Stimulated activated CD4-positive, alpha-beta T cell treated with anti-CD3 and anti-CD28 coated beads, Interleukin-1b, Interleukin-23, amount 100 ng/mL, for 24 hours (primary cell): ENCODE measurements at places on chromosomes 7 and 10.

GRCh38 chr10:79487296-79488194 is 24.8 kb upstream of the EIF5AL1 start:
- no peak for DNase-seq

DNA sequence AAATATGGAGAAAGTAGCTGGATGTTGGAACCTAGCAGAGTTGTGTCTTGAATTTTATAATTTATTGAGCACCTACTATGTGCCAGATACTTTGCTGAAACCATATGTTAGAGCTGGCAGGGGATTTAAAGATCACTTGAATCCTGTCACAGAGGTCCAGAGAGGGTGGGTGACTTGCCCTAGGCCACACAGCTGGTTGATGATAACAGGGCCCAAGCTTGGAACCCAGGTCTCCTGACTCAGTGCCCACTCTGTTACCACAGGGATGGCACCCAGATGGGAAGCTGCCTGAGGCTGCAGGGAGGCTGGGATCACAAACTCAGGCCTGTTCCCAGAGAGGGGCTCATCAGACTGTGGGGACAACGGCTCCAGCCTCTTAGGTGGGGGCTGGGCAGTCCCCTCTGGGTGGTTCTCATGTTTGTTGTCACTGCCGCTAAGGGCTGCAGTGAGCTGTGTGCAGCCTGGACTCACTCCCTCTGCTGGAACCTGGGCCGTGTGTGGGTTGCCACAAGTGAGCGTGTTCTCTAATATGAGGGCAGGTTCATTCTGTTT is 18.6 kb downstream of the GOLGA7B start:
- no peak for DNase-seq

DNA sequence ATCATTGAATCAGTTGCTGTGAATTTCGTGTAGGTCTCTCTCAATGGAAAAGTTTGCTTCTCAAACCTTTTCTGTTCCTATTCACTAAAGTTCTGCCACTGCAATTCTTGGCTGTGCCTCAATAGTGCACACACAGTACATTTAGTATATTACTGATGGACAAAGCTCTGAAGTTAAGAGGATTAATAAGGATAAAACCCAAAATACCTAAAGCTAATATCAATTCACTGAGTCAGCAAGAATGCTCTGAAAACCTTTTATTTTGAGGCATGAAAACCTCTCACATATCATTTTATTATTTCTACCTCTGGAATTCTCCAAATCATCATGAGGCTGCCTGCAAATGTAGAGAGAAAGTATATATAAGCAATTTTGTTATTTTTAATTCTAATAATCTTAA is 633.4 kb upstream of the LRRTM3 start:
- DNase-seq: no peak

- DNase-seq: no peak
These were observed 59.0 kb upstream of the HABP2 start for GRCh38 chr10:113493882-113494301.

GRCh38 chr7:18916826-18917225 is 200.6 kb downstream of the TWIST1 start:
- no peak for DNase-seq

DNA sequence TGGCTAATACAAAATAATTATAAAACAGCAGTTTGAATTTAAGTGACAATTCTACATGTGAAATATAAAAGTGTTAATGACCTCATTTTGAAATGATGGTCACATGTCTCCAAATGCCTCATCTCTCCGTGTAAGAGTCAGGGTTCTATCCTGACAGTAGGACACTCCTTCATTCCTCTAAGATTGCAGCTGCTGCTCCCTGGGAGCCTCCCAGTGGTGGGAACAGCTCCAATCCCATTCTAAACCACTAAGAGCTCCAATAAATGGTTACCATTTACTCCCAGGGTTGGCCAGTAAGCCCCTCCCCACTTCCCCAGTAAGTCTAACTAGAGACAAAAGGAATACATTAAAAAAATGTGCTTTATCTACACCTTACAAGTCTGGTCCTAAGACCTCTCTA is 344.6 kb upstream of the AOAH start:
- no peak for DNase-seq

DNA sequence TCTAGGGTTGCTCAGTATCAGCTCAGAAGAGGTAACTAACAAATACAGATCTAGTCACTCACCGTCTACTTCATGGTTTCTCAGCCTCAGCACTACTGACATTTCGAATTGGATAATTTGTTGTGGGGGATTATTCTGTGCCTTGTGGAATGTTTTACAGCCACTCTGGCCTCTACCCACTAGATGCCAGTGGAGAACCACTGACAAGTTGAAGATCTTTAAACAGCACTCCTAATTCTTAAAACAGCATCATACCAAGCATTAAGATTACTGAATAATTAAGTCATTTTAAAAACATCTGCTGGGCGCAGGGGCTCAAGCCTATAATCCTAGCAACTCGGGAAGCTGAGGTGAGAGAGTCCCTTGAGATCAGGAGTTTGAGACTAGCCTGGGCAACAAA is 82.6 kb downstream of the UPF2 start:
- DNase-seq: no peak

GRCh38 chr10:106242301-106242700 is 922.2 kb downstream of the SORCS1 start:
- no peak for DNase-seq

DNA sequence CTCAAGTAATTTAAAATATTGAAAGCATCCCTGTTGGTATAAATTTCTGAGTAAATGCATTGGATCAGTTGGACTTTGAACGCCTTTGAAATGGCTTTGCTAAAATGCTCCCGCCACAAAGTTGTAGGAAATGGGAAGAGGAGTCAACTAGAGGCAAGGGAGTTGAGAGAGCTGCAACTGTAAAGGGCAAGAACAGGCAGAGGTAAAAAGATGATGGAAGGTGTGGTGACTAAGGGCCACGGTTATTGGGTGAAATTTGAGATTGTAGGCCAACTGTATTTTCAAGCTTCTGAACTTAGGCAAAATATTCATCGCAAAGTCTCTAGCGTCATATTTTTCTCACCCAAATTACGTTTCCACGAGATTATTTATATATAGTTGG is 595 bp upstream of the SUMF2 start:
- DNase-seq: no peak

DNA sequence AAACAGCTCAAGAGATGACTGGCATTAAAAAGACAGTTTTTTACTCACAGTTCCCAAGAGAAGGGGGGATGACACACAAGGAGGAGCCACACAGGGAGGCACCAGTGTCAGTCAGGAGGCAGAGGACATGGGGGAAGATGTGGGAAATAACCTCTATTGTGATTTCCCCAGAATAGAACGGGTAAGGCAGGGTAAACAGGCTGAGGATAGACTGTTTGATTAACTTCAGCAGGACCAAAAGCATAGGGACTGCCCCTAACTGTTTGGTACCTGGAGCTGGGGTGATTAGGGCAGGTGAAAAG is 60.7 kb downstream of the RAPGEF5 start:
- DNase-seq: no peak

DNA sequence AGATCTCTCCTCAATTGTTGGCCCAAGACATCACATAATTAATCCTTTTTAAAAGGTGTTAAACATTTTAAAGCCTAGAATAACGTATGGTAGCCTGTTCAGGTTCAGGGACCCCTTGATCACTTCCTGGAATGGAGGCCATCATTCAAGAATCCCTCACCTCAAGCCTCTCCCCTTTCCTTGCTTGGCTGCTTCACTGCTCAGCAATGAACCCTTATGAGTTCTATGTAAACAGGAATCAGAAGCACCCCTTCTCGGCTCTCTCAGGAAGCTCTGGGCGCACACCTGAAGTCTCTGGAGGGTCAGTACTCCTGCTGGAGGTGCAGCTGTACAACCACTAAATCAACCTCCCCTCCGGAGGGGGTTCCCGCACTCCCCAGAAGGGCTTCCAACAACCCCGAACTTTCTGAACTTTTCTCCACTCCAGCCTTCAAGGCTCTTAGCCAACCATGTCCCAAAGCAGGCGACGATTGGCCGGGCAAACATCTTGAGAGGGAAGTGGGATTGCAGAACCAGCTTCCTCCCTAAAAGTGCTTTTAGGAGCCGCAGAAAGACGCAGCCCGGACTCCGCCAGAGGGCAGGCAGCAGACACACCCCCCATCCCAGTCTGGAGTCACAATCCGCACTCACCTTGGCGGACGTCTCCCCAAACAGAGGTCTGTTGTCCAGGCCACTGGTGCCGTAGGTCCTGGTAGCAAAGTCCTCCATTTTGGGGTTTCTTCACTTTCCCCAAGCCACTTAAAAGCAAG is 562 bp downstream of the TMEM243 start:
- no peak for DNase-seq

- no peak for DNase-seq
These were observed 1326.3 kb downstream of the XPNPEP1 start for GRCh38 chr10:108597031-108597430.

GRCh38 chr10:97768322-97769315 is 3.2 kb downstream of the SFRP5 start:
- DNase-seq: no peak

GRCh38 chr10:29431711-29432110 is 142.8 kb downstream of the LYZL1 start:
- DNase-seq: no peak

- DNase-seq: no peak
These were observed 8.1 kb downstream of the HERC4 start for GRCh38 chr10:68067029-68067428.

- DNase-seq: no peak
These were observed 31.8 kb downstream of the KLRG2 start for GRCh38 chr7:139451638-139452037.

DNA sequence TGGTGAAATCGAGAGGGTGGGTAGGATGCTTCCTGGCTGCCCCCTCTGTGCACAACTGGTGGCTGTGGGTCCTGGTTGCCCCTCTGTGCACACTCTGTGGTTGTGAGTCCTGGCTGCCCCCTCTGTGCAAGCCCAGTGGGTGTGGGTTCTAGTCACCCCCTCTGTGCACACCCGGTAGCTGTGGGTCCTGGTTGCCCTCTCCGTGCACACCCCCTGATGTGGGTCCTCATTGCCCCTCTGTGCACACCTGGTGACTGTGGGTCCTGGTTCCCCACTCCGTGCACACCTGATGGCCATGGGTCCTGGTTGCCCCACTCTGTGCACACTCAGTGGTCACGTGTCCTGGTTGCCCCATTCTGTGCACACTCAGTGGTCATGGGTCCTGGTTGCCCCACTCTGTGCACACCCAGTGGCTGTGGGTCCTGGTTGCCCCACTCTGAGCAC is 20.3 kb upstream of the RET start:
- no peak for DNase-seq
